ENCODE measurements at places on chromosomes 1 and 21.

DNA sequence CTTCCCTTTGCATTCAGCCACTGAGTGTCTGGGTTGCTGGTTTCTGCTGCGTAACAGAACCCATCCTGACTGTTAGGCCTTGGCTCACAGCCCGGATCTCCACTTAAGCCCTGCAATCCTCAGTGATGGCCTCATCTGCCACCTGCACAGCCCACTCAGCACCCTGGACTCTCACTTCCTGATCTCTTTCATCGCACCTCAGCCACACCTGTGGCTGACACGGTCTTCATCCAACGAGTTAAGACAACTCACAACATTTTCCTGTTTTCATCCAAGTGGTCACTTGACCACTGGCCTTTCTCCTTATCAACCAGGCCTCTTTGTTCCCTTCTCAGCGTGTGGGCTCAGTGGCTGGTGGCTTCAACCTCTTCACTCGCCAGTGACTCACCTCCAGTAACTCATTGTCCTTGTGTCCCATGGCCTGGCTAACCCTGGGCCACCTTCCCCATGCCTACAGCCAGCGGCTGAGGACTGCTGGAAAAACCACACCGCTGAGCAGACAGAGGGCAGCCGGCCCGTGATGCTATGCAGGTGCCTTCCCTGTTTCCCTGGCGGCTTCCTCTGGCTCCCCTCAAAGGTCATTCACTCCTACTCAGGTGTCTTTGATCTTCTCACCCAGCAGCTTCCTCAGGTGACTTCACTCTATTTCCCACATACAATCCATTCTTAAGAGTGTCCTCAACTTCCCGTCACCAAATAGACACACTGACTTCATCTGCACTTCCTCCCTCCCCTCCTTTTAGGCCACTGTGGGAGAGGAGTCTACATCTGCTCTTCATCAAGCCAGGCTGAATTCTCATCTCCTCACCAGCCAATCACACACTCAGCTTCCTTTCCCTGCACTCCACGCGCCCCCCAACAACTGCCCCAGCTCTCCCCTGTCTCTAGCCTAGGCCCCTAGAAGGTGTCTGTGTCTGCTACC lies 19.9 kb upstream of the EDN2 start:
- peak; percentile 45 for DNase-seq

- DNase-seq: peak; percentile 45
Observed at GRCh38 chr1:154961207-154962155, at the start of gene PYGO2. TSS of gene PYGO2 (minus strand) at chr1:154961782. CDS start at chr1:154961576, 206 bp downstream.

GRCh38 chr21:41348434-41348833 lies 13.4 kb upstream of the MX2 start:
- no peak for DNase-seq

- no peak for DNase-seq
Observed at GRCh38 chr1:230899841-230900251, 31.5 kb upstream of the C1orf198 start.

DNA sequence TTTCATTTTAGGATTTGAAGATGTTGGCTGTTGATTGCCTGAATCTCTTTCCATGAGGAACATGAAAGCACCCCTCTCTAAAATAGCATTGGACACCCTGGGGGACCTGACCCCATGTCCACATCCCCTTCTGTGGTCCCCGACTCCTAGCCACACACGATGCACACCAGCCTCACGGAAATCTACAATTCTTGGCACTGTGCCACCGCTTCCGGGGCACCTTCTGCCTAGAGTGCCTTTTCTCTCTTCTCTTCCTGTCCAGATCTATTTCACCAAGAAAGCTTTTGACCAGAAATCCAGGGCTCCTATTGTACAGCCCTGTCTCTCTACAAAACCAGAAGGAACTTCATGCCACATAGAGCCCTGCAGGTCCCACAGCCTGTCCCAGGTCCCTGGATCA lies 50.3 kb downstream of the MYSM1 start:
- DNase-seq: no peak

DNA sequence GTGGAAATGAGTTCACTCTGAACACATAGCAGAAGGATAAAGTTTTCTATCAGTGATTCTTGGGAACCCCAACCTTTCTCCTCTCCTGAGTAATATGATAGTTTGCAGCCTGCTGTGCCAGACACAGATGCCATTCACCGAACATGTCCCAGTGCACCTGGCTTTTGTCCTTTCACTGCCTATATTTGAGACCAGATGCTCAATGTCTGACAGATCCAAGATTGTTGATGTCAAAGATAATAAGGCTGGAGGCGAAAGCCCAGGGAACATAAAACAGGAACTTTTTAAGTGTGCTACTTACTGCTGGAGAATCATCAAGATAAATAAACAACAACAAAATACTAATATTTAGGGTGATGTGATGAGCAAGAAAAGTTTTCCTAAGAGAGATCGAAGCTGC lies 139.3 kb downstream of the TIAM1 start:
- no peak for DNase-seq

DNA sequence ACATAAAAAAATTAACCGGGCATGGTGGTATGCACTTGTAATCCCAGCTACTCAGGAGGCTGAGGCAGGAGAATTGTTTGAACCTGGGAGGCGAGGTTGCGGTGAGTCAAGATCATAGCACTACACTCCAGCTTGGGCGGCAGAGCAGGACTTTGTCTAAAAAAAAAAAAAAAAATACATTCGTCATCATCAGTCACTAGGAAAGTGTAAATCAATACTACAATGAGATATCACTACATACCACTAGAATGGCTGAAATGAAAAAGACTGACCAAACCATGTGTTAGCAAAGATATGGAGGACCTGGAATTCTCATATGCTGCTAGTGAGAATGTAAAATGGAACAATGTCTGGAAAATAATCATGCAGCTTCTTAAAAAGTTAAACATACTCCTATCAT lies 9.3 kb downstream of the SPATA45 start:
- DNase-seq: no peak

- DNase-seq: no peak
Observed at GRCh38 chr1:152946248-152946647, 758 bp upstream of the SPRR5 start.

DNA sequence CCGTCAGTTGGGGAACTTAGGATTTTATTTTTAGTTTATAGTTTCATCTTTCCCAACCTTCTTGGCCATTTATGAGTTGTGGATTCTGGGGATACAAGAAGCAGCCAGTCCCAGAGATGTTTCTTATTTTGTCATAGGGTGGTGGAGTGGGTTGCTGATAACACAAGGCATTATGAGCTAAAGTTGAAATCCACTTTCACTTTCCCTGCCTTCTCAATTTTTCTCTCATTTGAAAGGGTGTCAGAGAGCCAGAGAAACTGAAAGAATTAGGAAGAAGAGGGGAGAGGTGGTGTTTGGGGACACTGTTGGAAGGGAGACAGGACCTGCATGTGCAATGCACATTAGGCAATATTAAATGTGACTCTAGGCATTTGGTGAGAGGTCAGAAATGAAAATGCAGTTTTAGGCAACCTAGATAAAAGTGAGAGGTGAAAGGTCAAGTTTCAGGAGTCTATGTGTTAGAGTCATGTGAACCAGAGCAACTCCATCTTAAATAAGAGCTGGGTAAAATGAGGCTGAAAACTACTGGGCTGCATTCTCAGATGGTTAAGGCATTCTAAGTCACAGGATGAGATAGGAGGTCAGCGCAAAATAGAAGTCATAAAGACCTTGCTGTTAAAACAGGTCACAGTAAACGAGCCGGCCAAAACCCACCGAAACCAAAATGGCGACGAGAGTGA lies 71.1 kb upstream of the F3 start:
- no peak for DNase-seq

GRCh38 chr1:9658199-9658598 lies 6.7 kb downstream of the PIK3CD start:
- no peak for DNase-seq

DNA sequence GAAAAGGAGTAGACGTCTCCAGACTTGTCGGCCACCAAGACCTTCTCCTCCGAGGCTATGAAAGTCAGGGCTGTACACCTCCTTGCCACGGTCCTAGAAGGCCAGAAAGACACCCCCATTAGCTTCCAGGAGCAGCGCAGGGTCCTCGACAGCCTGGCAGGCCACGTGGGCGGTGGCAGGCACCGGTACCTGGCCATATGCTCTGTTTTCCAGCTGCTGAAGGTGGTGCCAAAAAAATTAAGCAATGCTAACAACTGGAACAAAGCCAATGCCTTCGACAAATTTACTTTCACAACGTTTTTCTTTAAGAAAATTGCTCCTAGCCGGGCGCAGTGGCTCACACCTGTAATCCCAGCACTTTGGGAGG lies 15.9 kb downstream of the WDR4 start:
- no peak for DNase-seq

DNA sequence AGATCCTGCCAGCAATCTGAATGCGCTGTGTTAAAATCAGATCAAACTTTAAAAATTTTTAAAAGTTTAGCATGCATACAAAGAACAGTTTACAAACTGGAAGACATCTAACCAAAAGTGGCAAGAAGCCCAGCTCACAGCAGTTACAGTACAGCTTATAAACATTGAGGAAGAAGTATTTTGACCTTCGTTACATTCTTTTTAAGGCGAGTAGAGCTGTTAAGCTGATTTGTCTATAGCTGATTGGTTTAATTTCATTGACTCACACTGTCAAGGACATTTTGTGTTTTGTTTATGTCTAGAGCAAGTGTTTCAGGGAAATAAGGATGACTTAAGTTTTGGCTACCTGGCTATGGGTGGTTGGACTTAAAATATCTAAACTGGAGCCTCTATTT lies 3.0 kb upstream of the PGM1 start:
- no peak for DNase-seq

DNA sequence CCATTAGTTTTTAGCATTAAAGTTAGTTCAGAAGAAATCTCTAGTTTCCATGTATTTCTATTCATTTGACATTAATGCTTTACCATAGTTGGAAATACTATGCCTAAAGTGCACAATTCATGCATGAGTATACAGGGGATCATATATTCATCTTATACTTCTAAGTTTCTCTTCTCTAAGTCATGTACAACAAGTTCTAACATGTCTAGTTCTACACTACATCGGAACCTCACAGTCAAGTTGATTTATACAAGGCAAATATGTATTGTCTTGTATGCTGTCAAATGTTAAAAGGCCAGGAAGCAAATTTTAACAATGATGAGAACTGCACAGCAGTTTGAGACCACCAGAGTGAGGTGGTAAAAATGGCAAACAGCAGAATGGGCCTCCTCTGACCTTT lies 22.9 kb upstream of the MOB3C start:
- no peak for DNase-seq

GRCh38 chr1:3483801-3484444 lies 29.5 kb downstream of the ARHGEF16 start:
- DNase-seq: peak; percentile 2

- no peak for DNase-seq
Observed at GRCh38 chr1:213194383-213194782, 143.3 kb downstream of the RPS6KC1 start.

DNA sequence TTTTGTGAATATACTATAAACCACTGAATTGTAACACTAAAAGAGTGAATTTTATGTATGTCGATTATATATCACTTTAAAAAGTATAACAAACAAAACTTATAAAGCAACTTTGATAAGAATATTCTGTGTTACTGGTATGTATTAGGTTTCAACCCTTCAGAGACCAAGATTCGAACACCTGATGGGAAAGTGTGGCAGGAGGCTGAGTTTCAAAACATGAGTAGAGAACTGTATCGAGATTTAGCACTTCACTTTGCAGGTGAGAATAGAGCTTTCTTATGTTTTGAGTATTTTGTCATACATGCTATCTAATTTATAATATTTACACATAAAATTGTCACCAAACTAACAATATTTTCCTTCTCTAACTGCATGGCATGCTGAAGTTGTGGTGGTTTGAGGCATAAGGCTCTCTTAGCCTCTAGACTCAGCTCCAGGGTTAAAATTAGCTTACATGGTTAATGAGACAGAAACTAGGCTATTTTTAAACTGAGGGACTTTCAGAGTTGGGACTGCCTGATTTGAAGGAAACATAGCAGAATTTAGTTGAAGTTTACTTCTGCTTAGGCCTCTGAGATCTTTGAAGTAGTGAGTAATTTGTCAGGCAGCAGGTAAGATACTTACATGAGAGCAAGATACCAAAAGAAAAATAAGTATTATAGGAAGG lies 48.6 kb downstream of the CEP350 start:
- DNase-seq: no peak

GRCh38 chr1:159587461-159587951 lies at the start of gene APCS:
TSS of gene APCS (plus strand) at chr1:159587826. CDS start at chr1:159587922, 96 bp downstream.
- DNase-seq: no peak

GRCh38 chr1:85184245-85184644 lies 16.6 kb downstream of the SYDE2 start:
- no peak for DNase-seq

DNA sequence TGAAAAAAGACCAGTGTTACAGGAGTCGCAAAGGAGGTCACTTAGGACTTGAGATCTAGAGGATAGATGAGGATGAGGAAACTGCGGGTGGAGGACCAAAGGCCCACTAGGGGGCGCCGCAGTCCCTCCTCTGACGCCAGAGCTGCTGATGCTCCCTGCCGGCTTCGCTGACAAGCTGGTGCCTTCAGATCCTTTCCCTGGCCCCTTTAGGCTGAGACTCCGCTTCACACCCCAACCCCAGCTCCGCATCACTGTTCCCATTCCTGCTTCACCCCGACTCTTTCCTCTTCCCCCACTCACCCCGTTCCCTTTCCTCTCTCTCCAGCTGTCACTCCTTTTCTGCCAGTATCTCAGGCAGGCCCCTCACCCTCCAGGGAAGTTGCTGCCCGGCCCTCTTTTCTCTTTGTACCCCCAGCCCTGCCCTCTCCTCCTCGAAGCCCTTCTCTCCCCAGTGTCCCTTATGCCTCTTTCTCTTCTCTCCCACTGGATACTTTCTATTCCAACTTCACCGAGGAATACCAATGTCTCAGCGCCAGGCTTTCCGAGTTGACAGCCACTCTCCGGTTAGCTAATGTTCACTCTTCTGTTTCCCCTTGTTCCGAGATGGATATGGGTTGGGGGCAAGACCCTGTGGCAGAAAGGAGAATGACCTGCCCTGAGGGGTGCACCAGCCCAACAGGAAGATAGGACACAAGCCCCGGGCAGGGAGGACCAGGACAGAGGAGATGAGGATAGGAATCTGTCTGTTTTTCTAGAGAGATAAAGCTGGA lies 4.5 kb downstream of the KCNJ9 start:
- DNase-seq: peak; percentile 25

DNA sequence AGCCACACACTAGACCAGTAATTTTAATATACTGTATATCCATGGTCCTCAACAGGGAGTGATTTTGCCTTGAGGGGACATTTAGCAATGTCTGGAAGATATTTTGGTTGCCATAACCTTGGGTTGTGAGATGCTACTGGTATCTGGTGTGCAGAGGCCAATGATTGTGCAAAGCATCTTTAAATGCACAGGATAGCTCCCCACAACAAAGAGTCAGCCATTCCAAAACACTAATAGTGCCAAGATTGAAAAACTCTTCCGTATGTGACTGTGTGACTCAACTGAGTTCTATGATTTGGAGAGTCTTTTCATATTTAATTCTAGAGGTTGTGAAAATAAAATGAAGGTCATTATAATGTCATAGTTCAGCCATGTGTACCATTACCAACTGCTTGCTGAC lies 141.4 kb upstream of the CACYBP start:
- no peak for DNase-seq

DNA sequence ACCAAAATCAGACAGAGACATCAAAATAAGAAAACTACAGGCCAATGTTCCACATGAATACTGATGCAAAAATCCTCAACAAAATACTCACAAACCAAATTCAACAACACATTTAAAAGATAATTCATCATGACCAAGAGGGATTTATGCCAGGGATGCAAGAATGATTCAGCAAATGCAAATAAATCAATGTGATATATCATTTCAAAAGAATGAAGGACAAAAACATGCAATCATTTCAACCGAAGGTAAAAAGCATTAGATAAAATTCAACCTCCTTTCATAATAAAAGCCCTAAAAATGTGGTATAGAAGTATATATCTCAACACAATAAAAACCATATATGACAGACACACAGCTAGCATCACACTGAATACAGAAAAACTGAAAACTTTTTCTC lies 81.5 kb upstream of the LYPLAL1 start:
- peak; percentile 54 for DNase-seq

- DNase-seq: no peak
Observed at GRCh38 chr1:68145418-68146126, 86.8 kb downstream of the WLS start.
